Astrocyte of the spinal cord (primary cell): ENCODE measurements at places on chromosomes 4 and X.

GRCh38 chrX:121642415-121642814 is 595.0 kb downstream of the GLUD2 start:
- peak; percentile 47 for DNase-seq

- peak; percentile 65 for DNase-seq
These were observed 14.9 kb downstream of the ABCG2 start for GRCh38 chr4:88143504-88143903.

DNA sequence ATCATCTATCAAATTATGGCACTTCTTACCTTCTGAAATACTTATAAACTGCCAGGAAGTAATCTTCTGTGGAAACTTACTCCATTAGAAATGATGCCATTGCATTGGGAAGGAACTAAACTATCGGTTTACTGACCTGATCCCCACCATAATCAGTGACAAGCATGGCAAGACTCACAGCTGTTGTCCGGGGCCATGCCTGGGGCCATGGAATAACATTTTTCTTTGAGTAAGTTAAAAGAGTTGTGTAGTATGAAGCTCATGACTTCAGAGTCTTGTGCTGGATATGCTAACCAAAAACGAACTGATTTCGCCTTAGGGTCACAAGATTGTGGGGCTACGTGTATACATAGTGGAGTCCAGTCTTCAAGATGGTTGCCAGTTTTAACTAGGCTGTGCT is 15.4 kb downstream of the MTHFD2L start:
- no peak for DNase-seq

DNA sequence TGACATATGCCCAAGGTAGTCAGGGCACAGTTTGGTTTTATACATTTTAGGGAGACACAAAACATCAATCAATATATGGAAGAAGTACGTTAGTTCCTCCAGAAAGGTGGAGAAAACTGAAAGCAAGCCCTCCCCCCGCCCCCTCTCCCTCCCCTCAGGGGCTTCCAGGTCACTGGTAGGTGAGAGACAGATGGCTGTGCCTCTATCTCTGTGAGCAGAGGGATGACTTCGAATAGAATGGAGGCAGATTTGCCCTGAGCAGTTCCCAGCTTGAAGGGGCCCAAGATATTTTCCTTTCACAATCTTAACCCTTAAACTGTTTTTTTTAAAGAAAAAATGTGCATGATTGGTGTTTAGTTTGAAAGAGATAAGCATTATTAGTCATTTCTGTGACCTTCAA is 114.0 kb downstream of the PCDH10 start:
- no peak for DNase-seq

GRCh38 chrX:115579327-115579726 is 18.4 kb downstream of the PLS3 start:
- DNase-seq = no peak

DNA sequence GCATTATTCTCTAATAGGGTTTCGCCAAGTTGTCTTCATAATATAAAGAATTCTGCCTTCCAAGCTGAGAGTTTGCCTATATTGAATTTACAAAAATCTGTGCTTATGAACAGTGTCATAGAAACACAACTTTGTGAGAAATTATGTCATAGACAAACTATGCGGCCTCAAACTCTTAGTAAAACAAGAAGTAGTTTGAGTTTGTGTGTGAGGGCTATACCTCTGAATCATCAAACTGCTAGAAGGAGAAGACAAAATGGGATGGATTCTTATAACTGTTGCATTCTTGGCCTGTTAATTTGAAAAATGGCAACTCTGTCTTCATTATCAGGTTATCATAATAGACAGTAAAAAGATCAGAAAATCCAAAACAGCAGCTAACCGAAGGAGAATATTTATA is 46.1 kb upstream of the NAP1L5 start:
- DNase-seq = peak; percentile 90

- no peak for DNase-seq
These were observed 51.1 kb downstream of the COL25A1 start for GRCh38 chr4:109251396-109251795.
